ENCODE measurements at places on chromosomes 6 and 20.

- DNase-seq, result no peak
Measured at GRCh38 chr20:57573242-57573641, 12.3 kb downstream of the PCK1 start.

DNA sequence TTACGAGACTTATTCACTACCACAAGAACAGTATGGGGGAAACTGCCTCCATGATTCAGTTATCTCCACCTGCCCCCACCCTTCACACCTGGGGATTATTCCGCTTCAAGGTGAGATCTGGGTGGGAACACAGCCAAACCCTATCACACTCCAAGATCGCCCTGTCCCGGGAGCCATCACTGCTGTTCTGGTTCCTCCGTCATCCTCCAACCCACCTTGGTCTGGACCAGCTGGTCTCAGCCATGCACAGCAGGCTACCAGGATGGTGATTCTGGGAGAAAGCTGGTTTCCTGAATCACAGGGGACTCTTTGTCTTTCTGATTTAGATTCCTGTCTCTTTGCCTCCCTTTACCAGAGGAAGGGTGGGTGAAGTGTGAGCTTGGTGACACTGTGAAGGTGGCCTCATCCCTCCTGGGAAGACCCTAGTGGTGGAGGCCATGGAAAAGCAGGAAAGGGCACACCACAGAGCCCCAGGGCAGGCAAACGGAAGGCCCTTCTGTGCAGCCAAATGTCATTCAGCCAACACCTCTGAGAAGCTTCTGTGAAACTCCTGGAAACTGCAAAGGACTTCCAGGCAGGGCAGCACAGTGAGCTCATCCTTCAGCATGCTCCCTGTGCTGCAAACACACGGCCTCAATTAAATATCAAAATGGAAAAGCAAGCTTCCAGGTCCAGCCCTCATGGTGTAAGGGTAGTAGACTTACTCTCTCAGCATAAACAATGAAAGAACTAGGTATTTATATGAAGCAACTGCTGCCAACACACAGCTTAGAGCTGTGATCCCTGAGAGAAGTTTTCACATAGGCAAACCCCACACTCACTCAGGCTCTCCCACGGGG lies 169.8 kb downstream of the ANKRD60 start:
- no peak for DNase-seq

DNA sequence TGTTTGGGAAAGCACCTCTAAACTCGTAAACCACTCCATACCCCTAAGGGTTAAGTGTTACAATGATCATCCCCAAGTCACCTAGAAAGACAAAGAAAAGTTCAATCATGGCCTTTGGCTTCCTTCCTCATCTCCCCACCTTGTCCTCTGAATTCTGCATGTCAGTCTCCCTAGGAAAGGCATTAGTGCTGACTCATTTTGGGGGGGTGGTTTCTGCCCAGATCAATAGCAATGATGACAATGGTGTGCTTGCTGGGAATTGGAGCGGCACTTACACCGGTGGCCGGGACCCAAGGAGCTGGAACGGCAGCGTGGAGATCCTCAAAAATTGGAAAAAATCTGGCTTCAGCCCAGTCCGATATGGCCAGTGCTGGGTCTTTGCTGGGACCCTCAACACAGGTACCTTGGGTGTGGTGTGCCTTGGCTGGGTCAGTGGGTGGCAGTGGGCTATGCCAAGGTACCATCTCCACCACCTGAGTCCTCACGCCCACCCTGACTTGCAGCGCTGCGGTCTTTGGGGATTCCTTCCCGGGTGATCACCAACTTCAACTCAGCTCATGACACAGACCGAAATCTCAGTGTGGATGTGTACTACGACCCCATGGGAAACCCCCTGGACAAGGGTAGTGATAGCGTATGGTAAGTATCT lies 21.2 kb downstream of the TGM3 start:
- no peak for DNase-seq

DNA sequence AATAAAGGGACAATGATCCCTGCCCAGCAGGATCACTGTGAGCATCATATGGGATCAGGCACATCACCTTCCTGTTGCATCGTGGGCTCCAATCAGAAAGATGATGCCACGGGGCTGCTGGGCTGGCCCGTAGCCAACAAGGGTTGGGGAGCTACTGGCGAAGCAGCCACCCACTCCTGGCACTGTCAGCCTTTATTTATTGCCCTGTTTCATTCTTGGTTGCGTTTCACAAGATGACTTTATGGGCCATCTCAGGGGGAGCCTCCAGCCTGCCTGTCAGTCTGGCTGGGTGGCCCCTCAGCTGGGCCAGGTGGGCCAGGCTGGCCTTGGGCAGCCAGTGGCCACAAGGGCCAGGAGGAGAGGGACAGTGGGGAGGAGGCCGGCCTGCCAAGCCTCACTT lies 17.3 kb downstream of the VSTM2L start:
- DNase-seq, result no peak

DNA sequence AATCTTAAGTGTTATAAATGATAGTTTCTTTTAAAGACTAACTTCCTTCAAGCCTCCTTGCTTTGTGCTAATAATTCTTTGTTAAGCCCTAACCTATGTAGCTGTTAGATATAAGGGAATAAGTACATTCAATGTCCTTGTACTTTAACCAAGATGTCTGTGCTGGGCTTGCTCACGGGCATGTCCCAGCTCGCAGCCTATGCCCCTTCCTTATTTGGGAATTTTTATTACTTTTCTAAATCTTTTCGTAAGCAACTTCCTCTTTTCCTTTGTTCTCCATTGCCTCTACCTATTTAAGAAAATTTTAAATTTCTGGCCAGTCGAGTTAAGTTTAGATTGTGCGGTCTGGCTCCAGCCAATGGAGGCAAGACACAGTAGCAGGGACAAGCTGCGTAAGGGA lies 26.0 kb upstream of the CDK19 start:
- DNase-seq, result no peak

GRCh38 chr20:41038878-41039404 lies 10.3 kb downstream of the TOP1 start:
- no peak for DNase-seq

DNA sequence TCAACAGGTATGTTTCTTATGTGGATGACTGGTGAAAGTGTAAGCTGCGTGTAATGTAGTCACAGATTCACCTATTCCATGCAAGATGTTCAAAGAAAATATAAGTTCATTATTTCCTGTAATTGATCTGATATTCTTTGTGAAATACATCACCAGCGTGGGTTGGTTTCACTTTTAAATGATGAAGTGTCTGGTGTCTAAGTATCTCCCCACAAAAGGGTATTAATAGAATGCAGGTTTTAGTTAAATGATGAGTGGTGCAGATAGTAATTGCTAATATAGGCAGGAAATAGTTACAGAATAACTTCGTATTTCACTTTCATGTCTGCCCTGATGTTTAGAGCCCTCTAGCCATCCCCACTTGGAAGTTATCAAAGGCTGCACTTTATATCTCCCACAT lies 22.2 kb downstream of the PGBD1 start:
- DNase-seq, result no peak

GRCh38 chr6:32995448-32995847 lies 13.9 kb downstream of the HLA-DOA start:
- DNase-seq, result no peak

DNA sequence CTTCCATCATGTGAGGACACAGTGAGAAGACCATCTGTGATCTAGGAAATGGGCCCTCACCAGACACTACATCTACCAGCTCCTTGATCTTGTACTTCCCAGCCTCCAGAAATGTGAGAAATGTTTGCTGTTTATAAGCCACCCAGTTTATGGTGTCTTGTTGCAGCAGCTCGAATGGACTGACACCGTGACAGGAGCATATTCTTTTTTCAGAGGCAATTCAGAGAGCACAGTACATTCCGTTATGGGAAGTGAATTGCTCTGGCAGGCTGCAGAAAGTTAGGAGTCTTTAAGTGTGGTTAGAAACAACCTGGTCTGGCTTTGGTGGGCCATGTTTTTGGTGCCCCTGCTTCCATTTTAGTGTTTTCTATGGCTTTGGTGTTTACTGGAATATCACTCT lies 75.1 kb downstream of the FIG4 start:
- no peak for DNase-seq

DNA sequence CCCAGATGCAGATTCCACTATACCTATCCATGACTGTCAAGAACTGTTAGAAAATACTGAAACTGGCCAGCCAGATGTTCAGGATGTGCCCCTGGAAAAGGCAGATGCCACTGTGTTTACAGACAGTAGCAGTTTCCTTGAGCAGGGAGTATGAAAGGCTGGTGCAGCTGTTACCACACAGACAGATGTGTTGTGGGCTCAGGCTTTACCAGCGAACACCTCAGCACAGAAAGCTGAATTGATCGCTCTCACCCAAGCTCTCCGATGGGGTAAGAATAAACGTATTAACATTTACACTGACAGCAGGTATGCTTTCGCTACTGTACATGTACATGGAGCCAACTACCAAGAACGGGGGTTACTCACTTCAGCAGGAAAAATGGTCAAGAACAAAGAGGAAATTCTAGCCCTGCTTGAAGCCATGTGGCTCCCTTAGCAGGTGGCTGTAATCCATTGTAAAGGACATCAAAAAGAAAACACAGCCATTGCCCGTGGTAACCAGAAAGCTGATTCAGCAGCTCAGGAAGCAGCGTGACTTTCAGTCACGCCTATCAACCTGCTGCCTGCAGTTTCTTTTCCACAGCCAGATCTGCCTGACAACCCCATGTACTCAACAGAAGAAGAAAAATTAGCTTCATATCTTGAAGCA lies 459.7 kb upstream of the HTR1E start:
- no peak for DNase-seq

DNA sequence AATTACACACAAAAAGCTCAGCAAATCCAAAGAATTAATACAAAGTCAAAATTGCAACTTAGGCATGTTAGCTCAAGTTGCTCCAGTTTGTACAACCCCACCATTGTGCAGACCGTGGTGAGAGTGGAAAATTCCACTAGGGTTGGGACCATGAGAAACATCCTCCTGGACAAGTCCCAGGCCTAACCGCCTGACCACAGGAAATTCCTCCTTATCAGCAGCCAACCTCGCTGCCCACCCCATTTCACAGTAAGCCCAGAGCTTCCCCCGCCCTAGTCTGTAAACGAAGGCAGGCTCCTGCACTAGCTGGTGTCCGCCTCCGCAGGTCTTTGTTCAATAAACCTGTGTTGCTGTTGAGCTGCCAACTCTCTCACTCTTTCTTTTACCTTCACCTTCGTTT lies 1023.3 kb downstream of the EYS start:
- no peak for DNase-seq

DNA sequence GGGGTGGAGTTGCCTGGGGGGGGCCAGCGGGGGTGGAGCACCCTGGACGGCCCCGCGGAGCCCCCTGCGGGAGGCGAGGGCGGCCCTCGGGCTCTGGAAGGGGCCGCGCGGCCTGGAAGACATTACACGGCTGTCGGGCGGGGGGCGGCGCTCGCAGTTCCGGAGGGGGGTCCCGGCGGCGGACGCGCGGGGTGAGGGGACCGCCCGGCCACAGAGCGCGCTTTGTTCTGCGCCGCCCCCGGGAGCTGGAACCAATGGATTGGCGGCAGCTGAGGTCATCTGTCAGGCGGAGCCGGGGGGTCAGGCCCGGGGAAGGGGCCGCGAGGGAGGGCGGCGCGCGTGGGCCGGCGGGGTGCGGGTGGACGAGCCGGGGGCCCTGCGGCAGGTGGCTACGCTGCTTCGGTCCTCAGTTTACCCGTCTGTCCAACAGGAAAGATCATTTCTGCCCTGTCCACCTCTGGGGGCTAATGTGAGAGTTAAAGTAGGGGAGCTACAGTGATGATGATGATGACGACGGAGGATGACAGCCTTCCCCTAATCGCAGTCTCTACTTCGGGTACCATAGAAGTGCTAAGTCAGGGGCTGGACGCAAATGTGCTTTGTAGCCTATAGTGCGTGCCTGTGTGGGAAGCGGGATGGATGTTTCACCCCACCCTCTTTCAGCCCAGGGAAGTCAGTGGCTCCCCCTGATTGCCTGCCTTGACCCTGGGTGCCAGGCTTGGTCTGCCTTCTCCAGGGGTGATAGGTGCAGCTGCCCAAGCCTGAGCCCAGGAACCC lies 10.4 kb downstream of the SRXN1 start:
- DNase-seq, result no peak

DNA sequence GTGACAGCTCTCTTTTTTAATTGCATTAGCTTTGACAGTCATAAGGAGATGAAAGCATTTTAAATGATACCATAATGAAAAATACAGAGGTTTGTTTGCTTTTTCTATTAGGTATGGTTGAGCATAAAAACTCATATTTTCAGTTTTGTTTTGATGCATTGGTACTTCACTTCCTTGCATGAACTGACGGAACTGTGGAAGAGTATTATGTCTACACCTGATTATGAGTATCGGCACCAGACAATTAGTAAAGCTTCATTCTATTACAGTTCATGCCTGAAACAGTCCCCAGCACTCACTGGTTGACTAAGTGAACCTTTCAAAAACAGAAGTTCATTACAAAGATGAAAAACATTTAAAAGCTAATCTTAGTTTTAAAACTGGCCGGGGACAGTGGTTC lies 593.0 kb downstream of the GRIK2 start:
- DNase-seq, result no peak

DNA sequence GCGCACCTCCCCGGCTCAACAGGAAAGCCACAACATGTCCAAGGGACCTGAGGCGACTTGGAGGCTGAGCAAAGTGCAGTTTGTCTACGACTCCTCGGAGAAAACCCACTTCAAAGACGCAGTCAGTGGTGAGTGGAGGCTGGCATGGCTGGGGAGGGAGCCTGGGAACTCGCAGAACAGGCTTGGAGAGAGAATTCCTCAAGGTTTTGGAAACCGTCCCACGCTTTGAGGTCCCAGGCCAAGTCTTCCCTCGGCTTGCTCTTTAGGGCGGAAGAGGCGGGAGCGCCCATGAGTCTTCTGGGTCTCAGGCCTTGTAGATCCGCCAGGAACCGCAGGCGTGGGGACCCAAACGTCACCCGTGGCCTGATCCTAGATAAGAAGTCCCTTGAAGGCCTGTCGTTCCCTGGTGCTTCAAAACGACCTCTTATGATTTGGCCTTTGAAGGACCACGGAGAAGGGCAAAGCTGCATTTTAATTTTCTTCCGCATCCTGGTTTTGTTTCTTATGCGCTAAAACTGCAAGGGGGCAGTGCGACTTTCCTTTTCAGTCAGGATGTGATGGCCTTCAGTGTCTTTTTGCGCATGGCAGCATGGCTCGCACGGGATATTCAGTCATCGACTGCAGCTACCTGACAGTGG lies 2.0 kb downstream of the LAMP5 start:
- DNase-seq, result no peak

DNA sequence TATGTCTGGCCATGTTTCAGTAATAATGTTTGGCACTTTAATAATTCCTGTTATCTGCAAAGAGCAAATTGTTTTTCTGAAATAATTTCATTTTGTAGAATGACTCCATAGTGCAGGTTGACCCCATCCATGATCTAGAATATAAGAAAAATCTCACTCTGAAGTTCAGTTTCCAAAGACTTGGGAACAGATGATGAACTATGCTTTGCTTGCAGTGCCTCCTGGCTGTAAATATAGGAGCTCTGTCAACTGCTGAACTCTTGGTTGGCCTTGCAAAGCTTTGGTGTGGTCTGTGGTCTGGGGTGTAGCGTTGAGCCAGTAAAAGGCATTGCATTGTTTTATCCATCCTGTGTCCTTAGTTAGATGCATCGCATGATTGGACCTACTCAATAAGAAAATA lies 104.0 kb downstream of the PLCB4 start:
- no peak for DNase-seq
